ENCODE measurements at places on chromosomes 16 and 17.

DNA sequence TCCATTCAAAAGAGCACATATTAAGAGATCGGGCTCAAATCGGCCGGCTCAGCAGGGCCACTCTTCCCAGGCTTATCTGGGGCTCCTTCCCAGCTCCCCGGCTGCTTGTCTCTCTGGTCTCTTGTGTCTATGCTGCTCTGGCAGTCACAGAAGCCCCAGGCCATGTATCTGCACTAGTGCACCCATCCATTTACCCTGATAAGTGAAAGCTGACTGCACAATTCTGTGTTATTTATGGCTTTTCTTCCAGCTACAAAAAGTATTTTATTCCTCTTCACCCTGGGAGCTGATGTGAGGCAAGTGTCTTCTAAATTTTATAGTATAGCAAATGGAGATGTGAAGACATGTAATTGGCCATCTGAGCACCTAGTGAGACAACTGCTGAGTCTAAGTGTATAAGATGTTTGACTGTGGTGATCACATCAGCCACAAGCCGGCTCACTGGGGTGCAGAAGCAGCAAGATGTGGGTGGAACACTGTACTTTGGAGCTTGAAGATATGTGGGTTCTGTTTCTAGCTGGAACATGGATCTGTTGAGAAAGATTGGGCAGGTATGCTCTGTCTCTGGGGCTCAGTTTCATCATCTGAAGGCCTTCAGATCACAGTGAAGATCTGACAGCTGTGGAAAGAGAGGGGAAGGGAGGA, 78.1 kb upstream of the MPHOSPH6 start:
- DNase-seq, result no peak

GRCh38 chr17:2059547-2060384, 4.9 kb downstream of the HIC1 start:
- no peak for DNase-seq

DNA sequence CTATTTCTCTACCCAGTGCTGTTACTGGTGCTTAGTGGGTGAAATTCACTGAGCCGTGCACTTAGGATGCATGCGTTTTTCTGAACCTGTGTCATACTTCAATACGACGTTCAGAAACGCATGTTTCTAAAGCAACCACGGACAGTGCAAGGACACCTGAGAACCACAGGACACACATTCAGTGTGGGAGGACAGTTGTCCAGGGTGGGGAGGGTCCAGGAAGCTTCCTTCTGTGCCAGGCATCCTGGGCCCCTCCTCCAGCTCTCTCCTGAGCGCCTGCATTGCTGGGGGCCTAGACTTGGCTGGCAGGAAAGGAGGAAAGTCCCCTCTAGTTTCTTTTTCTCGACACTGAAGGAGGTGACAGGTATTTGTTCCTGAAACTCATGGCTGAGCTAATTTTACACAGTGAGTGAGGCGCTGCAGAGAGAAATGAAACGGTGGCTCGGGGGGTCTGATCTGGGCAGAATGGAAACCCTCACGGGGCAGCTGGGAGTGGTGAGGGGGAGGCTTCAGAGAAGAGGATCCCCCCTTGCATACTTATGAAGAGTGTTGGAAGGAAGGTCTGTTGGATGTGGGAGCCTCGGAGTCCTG, 89.9 kb downstream of the IRF8 start:
- DNase-seq, result no peak

GRCh38 chr17:73984941-73985340, 218.5 kb upstream of the RPL38 start:
- no peak for DNase-seq

- DNase-seq, result no peak
Measured at GRCh38 chr16:86076606-86077005, 177.6 kb downstream of the IRF8 start.

DNA sequence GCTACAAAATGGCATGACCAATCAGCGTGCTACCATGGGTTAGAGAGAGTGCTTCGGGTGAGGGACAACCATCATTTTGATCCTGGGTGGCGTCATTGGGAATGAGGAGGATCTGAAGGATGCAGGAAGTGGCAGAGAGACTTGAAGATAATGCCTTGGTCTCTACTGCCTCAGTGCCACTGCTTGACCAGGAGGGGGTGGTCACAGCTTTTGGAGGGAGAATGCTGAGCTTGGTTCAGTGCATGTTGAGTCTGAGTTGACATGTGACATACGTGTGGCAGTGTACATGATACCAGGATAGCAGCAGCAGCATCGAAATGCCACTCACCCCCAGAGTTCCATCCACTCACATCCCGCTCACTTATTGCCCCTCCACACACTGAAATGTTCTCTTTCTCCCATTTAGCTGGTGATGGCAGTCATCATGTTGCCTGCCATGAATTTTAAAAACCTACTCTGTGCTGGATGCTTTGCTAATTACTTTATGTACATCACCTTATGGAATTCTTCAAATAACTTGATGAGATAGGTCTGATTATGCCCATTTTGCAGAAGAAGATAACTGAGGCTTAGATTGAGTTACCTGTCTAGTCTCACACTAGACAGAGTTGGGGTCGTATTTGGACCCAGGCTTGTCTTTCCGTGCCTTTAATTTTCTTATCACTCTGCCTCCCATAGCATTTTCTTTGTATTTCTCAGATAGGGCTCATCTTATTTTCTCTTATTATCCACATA, 36.7 kb downstream of the ARSG start:
- no peak for DNase-seq

- DNase-seq, result peak; percentile 79
Measured at GRCh38 chr17:31274252-31274651, 22.8 kb downstream of the OMG start.

GRCh38 chr17:45021607-45022287, 29.7 kb downstream of the DCAKD start:
- no peak for DNase-seq

GRCh38 chr17:32124985-32125847, 17.1 kb upstream of the RHOT1 start:
- no peak for DNase-seq

- no peak for DNase-seq
Measured at GRCh38 chr17:81239714-81240555, 817 bp downstream of the NDUFAF8 start.

- DNase-seq, result no peak
Measured at GRCh38 chr17:63836811-63837210, 5.7 kb downstream of the SMARCD2 start.

DNA sequence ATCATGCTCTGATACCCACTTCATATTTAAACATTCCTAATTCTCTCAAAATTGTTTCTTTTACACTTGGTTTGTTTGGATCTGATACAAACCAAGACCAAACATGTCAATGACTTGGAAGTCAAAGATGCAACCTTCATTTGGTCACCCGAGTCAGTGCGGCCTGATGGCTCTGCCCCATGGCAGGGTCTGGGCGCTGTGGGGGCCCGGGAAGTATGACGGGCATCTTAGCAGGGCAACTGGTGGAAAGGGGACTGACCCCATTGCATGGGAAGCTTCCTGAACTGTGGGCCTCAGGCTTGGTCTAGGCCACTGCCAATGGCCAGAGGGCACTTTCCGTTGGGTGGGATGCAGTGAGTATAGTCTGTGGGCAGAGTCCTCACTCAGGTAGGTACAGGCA, 178.0 kb downstream of the KATNIP start:
- no peak for DNase-seq

- no peak for DNase-seq
Measured at GRCh38 chr16:57871456-57871855, 69.2 kb upstream of the KIFC3 start.

DNA sequence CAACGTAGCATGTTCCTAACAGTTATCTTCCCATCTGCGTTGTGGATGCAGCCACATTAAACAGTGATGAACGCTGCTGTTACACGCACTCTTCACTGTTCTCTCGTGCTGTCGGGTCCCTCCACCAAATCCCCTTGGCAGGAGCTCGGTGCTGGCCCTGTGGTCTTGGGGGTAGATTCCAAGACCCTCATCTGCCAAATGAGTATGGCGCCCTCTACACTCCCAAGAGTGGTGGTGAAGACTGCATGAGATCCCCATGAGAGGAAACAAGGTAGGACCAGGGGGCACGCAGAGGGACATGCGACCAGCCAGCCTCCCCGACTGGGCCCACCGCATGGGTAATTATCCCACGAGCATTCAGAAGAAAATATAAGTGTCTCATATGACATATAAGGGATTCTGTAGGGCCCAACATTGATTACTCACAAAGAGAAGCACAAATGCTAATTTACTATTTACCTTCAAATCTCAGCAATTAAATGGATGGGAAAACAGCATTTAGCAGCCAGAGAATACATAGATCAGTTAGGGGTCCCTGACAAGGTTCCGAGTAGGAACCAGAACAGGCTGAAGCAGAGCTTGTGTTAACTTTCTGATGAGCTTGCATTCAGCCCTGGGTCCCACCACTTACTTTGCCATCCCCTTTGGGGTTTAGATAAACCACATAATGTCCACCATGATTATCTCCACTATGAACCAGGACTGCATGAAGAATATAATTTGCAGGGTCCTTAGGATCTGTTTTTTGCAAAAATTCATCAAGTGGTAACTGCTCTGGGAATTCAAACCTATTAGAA, 23.8 kb downstream of the LITAFD start:
- no peak for DNase-seq

All from LNCaP clone FGC (cell line).